Stimulated activated CD4-positive, alpha-beta T cell treated with anti-CD3 and anti-CD28 coated beads, Interleukin-4, amount 100 ng/mL, for 24 hours (primary cell): ENCODE measurements at places on chromosomes 11 and 22.

DNA sequence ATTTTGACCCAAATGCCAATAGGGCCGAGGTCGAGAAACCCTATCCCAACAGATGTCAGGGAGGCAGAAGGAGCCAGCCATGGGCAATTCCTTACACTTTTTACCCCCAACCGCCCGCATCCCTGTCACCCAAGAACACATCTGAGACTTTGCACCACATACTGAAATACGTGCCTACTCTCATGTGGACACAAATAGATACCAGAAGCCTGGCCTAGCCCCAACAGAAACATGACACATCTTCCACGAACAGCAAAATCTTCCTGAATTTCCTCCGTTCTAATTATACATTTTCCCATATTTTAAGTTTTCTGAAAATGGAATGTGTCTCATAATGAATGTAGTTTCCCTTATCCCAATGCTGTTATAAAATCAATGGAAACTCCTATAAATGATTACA lies 64.7 kb downstream of the SLC1A2 start:
- DNase-seq = no peak

DNA sequence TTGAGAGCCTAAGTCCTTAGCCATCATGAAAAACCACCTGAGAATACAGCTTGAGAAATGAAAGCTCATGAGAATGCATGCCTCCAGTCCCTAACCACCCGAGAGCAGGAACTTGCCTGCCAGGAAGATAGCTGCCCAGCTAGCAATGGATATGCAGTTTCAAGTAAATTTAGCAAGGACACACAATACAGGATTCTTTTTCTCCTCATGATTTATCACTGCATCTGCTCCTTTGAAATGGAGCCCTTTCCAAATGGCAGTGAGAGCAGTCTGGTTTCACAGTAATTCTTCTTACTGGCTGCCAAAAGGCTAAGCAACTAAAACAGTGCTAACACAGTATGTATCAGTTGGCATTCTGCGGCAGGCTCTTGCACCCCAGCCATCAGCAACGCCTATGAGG lies 109.9 kb downstream of the MICAL3 start:
- no peak for DNase-seq

GRCh38 chr11:62341588-62341987 lies 4.3 kb downstream of the ASRGL1 start:
- no peak for DNase-seq

DNA sequence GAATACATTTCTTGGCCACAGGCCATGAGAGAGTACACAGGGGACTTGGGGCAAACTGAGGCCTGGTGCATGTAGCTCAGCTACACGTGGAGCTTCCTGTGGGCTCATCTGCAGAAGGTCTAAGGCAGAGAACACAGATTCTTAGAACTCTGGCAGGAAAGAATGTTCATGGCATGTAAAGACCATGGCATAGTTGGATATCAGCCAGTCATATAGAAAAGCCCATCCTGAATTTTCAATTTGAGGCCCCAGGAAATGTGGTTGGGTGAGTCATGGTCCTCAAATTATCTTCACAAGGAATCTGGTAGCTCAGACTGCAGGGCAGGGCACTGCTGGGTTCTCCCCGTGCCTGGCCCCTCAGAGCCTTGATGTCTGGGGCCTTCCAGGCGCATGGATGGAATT lies 13.7 kb upstream of the ST3GAL4 start:
- DNase-seq = no peak

DNA sequence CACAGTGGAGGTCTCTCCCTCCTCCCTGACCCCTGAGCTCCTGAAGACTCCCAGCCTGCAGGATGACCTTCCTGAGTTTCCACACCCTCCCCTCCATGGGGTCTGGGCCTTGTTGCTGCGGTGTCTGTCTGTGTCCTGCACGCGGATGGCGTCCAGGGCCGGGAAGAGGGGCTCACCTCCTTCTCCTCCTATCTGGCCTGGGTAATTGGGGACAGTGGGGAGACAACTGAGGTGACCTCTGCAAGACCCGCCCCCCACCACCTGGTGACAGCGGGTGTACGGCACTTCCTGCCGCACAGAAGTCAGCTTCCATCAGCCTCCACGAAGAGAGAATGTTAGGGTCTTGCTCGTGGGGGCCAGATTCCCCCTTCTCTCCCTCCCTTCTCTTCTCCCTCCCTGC lies 31.7 kb downstream of the LINC01488 start:
- DNase-seq = no peak

DNA sequence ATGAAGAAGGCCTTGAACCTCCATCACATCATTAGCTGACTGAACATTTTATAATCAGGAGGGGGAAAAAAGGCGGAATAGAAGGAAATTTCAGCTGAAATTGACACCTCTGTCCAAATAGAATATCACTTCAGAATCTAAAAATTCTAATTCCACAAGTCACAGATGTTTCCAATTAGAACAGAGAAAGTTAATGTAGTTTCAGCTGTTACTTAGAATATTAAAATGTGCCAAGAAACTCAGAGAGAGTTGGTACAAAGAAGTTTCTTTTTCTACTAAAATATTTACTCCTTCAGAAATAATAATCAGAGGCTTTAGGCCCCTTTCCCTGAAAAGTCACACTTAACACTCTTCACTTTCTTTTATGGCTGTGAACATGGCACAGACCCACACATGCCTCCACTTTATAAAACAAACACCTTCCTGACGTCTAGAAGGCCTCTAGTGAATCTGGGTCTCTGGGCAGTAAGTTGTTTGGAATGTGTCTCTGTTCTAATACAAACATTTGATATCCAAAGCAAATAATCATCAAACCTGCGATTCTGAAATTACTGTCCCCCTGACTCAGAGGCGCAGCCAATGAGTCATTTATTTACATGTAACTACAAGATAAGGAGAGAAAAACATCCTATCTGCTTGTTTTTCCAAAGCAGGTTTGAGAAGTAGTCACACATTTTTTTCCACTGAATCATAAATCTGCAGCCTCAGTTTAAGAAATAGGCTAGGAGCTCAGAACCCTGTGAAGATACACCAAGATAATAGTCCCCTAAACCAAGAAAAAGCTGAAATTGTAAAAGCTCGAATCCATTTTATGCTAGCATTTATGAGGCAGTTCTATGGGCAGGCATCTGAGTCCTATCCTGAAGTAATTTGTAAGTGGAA lies 148.4 kb downstream of the ME3 start:
- DNase-seq = peak; percentile 9

DNA sequence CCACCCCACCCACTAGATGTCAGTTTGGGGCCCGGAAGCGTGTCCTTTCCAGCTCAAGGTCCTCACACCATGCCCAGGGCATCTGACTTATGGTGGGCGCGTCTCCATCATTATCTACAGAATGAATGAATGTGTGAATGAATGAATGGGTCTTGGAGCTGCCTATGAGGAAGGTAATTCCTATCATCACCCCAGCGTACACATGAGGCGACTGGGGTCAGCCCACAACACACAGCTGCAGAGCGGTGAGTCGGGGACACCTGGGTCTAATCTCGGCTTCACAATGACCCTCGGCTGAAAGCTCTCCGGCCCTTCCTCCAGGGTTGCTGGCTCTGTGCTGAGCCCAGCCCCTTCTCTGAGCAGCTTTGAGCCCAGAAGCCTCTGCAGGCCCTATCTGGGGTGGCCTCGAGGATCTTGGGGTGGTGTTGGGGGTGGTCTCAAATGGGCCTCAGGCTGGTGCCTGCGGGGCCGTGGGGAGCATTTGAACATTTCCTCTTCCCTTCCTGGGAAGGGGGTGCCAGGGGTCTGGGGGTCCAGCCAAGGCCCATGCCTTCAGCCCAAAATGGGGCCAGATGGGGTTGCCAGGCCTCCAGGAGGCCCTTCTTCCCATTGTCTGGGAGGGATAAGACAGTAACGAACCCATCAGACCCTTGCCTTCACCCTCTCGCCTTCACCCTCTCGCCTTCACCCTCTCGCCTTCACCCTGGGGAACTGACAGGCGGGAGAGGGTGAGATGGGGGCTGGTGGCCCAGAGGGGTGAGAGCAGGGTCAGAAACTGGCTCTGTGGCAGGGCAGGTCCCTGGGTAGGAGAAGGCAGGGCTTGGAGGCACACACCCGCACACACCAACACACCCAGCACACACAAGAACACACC lies 82.4 kb downstream of the MYEOV start:
- DNase-seq = no peak

DNA sequence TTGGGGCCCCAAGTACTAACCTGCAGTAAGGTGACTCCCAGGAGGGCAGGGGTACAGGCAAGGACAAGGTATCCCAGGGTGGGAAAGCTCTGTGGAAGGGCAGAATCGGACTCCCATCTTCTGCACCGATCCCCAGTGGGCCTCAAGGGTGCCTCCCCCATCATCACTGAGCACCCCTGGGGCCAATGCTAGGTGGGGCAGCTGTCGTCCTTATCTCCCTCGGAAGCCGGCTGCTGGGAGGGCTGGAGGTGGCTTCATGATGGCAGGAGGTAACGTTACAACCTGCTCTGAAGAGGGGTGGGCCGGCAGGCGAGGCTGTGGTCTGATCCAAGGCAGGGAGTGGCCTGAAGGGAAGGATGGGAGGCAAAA lies 87.6 kb upstream of the LINC01488 start:
- DNase-seq = no peak

- no peak for DNase-seq
Observed at GRCh38 chr22:29089507-29089906, 16.7 kb downstream of the KREMEN1 start.

- DNase-seq = no peak
Observed at GRCh38 chr11:125165843-125166763, 1.6 kb downstream of the PKNOX2 start.

- no peak for DNase-seq
Observed at GRCh38 chr11:15967966-15968365, 388.4 kb downstream of the SOX6 start.

DNA sequence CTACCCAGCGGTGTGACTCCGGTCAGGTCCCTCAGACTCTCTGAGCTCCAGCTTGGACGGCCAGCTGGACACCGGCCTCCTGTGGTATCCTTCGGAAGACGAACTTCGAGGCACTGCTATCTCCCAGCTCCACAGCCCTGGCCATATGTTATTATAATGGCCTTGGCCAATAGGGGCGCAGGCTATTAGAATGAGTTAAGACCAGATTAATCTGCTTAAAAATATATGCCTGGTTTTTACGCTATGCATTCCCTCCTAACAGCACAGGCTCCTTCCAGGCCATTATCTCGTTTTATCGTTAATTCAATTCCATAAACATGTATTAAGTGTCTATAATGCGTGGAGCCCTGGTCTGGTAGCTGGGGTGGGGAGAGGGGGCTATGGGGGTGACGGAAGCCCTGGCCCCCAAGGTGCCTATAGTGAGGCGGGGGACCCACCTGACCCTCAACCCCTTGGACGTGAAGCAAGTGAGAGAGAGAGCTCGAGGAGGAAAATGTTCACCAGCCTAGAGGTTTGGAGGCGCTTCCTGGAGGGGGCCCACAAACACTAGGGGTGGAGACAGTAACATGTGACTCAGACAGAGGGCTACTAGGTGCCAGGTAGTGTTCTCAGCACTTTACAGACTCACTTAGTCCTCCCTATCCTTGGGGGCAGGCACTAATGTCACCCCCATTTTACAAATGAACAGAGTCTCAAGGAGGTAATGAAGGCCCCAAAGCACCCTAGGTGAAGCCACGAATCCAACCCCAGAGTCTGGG lies 37.5 kb upstream of the TCF20 start:
- DNase-seq = no peak

GRCh38 chr11:9955391-9955790 lies 291.5 kb downstream of the SWAP70 start:
- no peak for DNase-seq

DNA sequence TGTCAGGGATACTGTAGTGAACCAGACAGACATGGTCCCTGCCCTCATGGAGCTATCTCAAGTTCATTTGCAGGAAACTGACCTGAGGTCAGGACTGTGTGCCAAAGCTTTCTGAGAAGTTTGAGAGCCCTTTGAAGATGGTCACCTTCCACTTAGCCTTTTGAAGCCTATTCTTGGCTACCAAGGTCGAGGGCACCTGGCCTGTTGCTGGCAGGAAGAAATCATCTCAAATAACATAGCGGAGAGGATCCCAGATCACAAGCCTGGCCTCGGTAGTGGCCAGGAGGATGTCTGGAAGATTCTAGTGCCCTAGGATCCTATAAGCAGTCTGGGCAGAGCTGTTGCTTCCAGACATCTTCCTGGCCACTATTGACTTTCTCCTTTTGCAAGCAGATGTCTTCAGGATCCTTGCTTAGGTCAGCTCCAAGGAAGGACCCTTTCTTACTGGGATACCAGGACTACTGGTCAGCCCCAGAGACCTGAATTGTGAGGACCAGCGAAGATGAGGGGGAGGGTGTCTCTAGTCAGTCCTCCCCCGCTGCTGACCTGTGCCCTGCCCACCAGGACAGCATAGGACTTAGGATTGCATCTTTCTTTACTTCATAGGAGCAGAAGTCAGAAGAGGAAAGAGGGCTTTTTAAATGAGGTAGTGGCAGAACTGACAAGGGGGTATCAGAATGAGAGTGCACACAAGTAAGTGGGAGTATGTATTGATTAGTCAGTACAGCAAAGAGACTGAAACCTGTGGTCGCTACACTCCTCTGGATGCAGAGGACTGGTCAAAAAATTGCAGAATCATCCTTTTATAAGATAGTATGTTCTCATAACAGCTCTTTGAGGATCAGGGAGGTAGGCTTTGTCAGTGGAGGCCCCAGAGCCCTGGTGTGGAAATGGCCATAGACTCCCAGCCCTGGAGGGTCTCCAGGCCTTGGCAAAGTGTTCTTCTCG lies 94.8 kb downstream of the TEAD1 start:
- DNase-seq = no peak

- no peak for DNase-seq
Observed at GRCh38 chr11:16312233-16312765, 44.0 kb downstream of the SOX6 start.

- peak; percentile 14 for DNase-seq
Observed at GRCh38 chr11:36594316-36594989, at the start of gene IFTAP. TSS of gene IFTAP (plus strand) at chr11:36594502. CDS start at chr11:36610104, 15,602 bp downstream.

DNA sequence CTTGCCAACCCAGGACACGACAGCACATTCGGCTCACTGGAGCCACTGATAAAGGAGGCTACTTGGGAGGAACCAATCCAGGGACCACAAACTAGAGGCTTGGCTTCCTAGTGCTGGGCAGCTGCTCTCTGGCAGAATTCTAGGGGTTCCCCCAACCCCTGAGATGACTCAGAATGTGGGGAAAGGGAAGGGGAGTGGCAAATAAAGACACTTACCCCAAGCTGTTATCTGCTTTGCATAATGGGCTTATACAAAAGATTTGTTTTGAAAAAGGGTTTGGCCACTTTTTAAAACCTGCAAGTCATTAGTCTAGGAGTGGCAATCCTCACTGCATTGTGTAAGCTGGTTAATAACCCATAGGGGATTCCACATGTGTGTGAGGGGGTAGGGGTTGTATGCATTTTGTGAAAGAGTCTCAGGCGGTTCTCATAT lies 64.1 kb upstream of the LMO1 start:
- no peak for DNase-seq

DNA sequence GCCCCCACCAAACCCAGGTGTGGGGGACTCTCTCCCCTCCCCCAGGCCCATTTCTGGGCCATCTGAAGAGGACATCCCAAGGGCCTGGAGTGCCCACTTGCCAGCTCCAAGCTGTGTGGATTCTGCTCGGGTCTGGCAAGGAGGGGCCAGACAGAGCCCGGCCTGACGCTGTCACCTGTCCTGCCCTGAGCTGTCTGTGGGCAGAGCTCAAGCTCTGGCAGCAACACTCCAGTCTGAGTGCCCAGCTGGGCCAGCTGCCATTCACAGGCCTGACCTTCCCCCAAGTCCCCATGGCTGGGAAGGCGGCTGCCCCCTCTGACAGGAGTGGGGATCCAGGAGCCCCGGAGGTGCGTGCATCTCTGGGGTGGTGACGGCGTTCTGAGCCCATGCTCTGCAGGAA lies 6.2 kb upstream of the PIM3 start:
- no peak for DNase-seq
